ENCODE measurements at places on chromosomes 13 and 19.

DNA sequence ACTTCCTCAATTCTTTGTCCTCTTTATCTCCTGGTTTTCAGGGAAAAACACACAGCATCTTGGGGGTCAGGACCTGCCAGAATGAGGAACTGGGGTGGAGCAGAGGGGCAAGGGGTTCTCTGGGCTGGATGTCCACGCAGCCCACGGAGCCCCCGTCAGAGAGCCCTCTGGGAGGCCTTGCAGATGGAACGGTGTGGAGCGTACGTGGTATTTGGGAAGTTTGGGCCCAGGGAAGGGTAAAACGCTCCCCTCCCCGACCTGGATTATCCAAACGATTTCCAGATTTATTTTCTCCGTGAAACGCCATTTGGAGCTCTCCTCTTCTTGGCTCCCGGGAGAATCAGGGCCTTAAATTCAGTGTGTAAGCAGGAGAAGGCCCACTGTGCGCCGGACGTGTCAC, 51.7 kb upstream of the ZNF536 start:
- no peak for DNase-seq

- DNase-seq, result peak; percentile 65
These were observed 11.3 kb upstream of the PRKD2 start for GRCh38 chr19:46728208-46728607.

- no peak for DNase-seq
These were observed 8.4 kb upstream of the RAP2A start for GRCh38 chr13:97425590-97425989.

GRCh38 chr13:79799059-79799867, 318.3 kb downstream of the NDFIP2 start:
- no peak for DNase-seq

DNA sequence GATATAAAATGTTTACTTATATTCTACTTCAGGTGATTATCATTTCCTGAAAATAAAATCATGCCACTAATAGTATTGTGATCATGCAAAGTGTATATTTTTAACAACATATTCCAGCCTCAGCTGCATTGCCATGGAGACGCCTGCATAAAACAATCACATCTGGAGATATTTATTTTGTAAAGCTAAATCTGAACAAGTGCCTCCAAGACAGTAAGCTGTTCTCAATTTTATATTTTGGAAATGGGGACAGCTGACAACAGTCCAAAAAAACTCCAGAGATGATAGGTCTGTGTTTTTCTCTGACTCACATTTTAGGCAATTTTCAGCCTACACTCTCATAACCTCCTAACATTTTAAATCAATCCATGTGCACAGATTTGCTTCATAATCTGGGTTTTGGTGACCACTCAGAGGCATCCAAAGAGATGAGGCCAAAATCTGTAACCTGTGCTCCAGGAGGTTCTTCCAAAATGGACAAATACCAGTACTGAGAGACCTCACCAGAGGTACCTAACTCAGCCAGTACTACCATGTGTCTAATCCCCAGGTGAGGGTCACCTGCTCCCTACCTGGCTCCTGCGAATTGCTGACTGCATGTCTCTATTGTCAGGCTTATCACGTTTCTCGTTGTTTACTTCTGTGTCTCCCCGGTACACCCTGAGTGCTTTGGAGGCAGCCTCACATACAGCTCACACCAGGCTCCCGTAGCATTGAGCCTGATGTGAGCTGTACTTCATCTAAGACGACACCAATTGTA, 62.7 kb downstream of the COL4A1 start:
- DNase-seq, result peak; percentile 82
